ENCODE measurements at places on chromosomes 4 and X.

GRCh38 chr4:126097155-126097799, 782.5 kb downstream of the FAT4 start:
- ATAC-seq = no peak

DNA sequence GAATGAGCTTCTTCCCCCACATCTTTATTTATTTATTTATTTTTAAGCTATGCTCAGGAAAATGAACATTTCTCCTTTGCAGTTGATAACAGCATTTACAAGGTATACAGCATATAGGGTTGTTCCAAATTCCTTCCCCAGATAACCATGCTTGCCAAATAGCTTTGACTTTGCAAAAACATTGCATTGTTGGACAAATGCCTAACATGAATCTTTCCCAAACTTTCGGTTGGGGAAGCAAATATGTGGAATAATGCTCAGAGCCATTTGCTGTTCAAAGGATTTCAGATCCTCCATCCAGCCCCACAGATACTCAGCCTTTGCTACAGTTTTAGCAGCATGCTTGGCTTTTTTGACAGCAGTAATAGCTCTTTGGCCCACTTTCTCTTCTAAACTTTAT, 127.2 kb upstream of the AGA start:
- ATAC-seq = no peak

- ATAC-seq = no peak
These were observed 477.8 kb downstream of the ANKRD50 start for GRCh38 chr4:124234771-124235170.

DNA sequence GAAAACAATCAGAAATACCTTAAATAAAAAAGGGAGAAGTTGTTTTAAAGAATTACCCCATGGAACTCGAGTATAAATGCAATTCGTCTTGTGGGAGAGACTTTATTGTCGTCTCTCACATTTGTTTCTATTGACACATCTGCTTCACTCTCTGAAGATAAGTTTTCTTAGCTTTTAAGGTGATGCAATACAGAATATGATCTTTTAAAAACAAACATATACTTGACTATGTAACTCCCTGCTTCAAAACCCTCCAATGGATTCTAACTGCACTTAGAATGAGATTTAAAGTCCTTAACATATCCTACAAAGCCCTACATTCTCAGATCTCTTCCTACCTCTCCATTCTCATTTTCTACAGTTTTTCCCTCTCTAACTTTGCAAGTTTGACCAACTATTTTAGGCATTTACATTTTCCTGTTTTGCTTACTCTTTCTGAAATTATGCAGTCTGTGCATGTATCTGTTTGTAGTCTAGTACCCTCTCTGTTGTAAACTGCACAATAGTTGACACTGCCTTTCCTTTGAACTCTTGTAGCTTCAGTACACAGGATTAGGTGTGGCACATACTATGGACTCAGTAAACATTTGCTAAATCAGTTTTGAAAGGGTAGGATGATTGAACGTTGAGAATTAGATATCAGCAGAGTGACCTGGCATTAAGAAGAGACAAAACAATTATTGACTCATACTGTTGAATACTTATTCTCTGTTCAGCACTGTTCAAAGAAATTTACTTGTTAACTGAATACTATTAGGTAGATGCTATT, 59.8 kb downstream of the AGTR2 start:
- no peak for ATAC-seq

DNA sequence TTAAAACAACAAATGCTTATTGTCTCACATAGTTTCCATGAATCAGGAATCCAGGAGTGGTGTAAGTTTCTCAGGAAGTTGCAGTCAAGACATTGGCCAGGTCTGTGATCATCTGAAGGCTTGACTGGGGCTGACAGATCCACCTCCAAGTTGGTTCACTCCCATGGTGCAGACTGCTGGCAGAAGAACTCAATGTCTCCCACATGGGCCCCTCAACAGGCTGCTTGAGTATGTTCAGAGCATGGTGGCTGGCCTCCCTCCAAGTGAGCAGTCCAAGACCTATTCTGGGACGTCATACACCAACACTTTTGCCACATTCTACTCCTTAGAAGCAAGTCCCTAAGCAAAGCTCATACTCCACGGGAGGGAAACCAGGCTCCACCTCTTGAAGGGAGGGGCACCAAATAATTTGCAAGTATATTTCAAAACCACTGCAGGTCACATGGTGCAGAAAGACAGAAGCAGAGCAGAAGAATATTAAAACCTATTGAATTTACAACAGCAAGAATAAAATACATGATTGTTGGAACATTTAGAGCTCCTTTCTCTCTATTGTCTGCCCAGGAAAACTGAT, 35.3 kb downstream of the LGI2 start:
- ATAC-seq = no peak

DNA sequence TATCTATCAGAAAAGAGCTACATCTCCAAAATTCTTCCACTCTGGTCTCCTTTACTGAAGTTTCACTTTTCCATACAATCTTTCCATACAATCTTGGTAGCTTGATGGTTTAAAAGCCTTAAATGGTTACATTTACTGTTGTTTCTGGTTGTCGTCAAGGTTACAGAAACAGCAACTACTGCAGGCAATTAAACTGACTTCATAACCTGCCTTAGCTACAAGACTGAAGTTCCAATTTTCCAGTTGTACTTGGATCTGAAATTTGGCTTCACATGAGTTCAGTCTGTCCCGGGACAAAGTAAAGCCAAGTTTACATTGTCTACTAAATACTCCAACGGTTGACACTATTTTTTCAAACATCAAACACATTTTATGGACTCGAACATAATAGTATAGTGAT, 326.4 kb downstream of the ANKRD50 start:
- ATAC-seq = no peak

DNA sequence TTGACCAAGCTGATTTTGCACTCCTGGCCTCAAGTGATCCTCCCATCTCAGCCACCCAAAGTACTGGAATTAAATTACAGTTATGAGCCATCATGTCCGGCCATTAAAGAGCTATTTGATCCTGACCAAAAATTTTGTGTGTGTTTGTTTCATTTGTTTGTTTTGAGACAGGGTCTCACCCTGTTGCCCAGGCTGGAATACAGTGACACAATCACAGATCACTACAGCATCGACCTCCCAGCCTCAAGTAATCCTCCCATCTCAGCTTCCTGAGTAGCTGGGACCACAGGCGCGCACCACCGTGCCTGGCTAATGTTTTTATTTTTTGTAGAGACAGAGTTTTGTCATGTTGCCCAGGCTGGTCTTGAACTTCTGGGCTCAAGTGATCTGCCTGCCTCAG, 82.9 kb upstream of the RBPJ start:
- no peak for ATAC-seq

DNA sequence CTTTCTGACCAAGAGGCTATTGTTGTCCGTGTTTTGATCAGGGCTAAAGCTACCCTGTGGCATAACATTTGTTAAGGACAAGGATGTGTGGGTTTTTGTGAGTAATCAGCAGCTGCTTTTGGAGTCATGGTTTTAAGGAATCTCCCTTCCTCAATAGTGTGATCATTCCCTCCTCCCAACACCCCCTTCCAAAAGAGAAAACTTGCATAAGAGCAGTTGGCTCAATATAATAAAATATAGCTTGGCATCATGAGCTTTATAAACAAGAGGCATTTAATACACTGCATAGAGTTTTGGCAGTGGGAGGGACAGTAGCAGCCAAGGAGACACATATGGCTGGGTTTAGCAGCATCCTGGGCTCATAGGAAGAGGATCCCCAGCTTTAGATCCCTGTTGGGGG, 84.7 kb downstream of the NHS start:
- no peak for ATAC-seq

DNA sequence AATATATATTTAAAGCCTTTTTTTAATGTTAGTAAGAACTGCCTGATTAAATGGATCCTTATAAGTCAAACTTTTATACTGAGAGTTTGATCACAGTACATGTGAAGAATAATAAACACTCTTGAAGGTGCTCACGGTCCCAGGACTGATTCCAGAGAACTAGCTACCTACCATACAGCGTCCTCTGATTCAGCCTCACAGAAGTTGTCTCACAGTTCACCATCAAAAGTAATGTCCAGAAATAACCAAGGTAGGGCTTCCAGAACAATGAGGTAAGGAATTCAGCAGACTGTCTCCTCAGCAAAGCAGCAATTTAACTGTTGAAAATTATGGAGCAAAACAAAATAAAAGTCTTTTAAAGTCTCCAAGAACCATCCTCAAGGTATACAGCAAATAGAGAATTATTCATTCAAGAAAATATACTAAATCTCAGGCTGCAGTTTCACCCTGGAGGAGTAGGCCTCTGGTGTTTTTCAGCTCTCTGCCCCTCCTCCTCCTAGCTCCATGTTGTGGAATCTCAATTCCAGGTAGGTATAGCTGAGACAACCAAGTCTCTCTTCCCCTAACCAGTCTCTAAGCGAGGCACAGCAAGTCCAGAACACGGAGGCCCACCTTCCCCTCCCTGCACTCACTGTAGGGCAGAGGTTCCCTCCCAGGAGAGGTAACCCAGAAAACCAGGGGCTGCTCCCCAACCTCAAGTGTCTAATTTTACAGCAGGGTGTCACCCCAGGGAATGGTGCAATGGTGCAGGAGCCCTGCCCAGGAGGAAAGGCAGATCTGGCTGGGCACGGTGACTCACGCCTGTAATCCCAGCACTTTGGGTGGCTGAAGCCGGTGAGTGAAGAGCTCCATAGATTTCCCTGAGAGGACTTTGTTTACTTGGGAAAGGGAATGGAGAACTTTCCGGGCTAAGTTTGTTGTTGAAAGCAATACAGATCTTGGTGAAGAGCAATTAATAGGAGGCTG, 28.6 kb downstream of the FAM241A start:
- ATAC-seq = no peak

GRCh38 chrX:18681996-18682395, 10.1 kb upstream of the RS1 start:
- ATAC-seq = no peak

DNA sequence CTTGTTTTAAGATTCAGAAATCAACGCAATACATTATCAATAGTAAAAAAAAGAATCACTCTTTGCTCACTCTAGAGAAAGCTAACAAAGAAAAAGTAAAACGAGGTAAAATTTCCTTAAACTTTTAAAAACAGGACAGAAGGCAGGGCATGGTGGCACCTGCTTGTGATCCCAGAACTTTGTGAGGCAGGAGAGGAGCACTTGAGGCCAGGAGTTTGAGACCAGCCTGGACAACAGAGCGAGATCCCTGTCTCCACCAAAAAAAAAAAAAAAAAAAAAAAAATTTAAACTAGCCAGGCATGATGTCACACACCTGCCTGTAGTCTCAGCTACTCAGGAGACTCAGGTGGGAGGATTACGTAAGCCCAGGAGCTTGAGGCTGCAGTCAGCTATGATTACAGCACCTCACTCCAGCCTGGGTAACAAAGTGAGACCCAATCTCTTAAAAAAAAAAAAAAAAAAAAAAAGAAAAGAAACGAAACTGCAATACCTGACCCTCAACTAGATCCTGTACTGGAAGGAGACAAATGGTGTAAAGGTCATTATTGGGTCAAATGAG, 3.5 kb downstream of the CCNI start:
- no peak for ATAC-seq

GRCh38 chr4:129146639-129147038, 50.7 kb downstream of the C4orf33 start:
- no peak for ATAC-seq

DNA sequence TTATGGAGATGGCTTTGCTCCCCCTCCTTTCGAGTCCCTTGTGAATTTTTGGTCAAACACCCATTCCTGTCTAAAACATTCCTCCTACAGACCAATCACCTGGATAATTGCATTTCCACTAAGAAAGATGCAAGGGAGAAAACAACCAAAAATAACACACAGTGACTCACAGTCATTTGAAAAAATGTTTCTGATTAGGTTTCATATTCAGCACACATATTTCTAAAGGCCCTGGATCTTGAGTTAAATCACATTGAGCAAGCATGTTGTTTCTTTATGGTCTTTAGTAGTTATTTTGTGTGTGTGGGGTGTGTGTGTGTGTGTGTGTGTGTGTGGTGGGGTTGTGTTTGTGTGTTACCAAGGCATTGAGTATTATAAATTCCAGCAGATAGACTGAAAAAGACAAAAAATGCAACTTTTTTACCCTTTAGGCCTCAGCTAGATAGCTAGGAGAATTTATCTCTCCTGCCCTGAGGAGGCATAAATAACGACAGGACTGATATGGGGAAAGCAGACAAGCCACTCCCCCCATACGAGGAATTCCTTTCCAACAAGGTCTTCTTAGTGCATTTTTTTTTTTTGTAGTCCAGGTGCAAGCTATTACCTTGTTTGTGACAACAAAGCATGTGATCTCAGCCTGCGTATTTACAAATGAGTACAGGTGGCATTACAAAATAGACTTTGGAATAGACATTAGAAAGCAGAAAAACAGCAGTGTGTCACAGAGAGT, 265.4 kb upstream of the ADGRL3 start:
- ATAC-seq = no peak

GRCh38 chr4:138226351-138226750, 15.8 kb downstream of the SLC7A11 start:
- ATAC-seq = no peak

- ATAC-seq = peak; percentile 39
These were observed 4.3 kb upstream of the SLC26A1 start for GRCh38 chr4:997375-998071.

GRCh38 chrX:125544856-125545255, 225.2 kb downstream of the TEX13C start:
- no peak for ATAC-seq

DNA sequence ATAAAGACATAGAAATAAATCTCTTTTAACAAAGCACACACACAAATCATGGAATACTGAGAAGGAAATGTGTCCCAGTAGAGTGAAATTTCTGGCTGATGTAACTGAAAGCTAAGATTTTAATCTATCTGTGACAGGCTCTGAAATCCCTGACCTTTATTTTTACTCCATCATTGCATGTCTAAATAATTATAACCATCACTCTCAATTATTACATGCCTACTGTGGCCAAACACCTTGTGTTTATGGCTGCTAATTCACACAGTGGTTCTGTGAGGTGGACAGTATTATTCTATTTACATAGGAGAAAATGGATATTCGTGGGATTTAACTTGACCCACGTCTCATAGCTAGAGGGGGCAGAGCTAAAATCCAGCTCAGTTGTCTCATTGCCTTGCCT, 438.1 kb downstream of the TLL1 start:
- no peak for ATAC-seq

DNA sequence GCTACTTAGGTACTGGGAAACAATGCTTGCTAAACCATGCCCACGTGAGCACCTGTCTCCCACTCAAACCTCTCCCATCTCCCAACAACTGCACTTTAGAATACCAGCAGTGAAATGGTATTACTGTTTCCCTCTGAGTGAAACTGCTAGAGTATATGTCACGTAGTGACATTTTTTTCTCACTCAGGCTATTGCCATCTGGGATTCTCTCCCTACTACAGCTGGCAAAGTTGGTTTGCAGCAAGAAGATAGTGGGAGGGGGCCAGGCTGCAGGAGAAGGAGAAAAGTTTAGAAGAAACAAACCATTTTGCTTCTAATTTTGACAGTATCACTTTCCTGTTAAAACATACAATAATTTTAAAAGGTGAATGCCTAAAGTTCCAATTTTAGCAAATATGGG, 358.3 kb downstream of the MAPK10 start:
- ATAC-seq = no peak

- ATAC-seq = no peak
These were observed 7.6 kb downstream of the NEUROG2 start for GRCh38 chr4:112508356-112508755.

DNA sequence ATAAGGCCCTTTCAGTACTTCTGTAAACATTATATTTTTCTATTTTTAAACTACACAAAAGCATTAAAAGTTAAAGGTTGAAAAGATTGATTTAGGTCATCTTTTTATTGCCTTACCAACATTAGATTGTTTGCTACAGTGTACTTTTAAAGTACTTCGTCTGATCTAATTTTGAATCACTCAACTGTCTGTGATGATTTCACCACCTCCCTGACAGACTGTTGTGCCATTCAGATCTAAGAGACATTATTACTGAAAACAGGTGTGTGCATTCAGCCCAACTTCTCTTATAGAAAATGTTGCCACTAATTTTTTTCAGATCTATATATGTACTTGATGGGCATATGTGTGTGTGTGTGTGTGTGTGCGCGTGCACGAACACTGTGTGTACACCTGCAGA, 39.3 kb downstream of the GASK1B start:
- ATAC-seq = no peak
